NCI-H524 (cell line): ENCODE measurements at places on chromosomes 5 and 9.

DNA sequence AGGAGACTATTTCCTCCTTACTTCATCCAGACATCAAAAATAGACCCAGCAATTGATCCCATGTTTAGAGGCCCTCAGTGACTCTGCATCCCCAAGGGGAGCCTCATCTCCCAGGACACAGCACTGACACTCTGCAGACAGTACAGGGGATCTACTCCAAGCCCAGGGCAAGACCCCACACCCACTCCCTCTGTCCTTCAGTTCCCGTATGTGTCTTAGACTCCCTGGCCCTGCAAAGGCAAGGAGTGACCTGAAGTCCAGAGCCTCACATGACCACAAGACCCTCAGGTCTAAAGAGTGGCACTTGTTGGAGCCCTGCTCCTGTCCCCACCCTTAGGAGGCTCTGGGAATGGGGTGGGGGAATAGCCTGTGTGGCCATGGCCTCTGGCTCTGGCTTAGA lies 21.7 kb downstream of the IGIP start:
- no peak for DNase-seq

DNA sequence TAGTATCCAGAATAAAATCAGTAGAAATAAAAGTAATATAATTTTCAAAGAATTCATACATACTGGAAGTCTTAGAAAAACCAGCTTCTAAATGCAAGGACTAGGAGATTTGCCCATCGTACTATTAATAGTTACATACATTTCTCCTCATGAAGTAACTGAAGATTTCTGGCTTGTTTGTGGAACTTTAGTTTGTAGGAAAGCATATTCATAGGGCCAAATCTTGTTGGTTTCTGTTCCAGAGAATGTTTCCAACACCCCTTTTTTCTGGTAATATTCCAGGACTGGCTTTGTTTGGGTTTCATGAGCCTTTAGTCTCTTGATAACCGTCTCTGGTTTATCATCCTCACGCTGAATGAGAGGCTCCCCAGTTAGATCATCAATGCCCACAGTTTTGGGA lies 66.3 kb upstream of the TJP2 start:
- DNase-seq = no peak

DNA sequence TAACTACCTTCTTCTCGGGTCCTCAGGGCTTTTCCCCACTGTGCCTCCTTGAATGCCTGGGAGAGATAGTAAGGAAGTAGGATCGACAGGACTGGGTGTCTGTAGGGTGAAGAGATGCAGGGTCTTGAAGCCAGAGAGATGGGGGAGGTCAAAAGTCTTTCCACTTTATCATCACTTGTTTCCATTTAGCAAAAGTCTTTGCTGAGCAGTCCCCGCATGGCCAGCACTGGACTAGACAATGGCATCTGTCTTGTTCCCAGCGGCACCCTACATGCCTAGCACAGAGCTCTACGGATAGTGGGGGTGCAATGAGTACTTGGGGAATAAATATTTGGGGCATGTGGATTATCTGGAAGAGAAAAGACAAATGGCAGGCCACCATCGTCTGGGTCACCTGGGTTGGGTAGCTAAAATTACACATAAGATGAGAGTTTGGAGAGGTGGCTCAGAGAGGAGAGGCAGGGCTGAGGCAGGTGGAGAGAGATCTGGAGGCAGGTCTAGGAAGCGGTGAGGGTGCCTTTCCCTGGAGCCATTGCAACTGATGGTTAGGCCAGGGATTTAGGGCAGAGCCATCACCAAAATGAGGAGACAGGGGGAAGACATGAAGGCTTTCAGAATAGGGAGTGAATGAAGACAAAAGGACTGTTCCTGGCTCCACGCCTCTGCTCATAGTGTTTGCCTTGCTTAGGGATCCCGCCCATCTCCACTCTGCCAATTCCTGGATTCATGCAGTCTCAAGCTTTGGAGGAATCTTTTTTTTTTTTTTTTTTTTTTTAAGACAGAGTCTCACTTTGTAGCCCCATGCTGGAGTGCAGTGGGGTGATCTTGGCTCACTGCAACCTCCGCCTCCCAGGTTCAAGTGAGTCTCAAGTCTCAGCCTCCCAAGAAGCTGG lies 250.8 kb upstream of the KLF4 start:
- no peak for DNase-seq

GRCh38 chr5:107257885-107258520 lies 412.7 kb downstream of the EFNA5 start:
- DNase-seq = no peak

DNA sequence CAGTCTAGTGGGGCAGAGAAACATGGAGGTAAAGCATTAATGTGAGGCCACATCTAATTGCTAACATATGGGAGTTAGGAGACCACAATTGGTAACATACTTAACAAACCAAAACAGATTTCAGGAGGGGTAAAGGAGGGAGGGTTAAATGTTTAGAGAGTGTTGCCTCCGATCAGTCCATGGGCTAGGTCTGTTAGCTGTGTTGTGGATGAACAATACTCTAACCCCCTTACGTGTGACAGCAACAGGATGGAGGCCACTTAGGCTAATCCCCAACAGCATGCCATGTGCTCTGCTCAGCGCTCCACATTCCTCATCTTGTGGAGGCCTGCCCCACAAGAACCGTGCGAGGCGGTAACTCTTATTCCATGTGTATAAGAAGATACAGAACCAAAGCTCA lies 167.0 kb downstream of the CRB2 start:
- peak; percentile 82 for DNase-seq

- DNase-seq = no peak
Measured at GRCh38 chr9:133333566-133333965, 2.4 kb downstream of the SURF6 start.

GRCh38 chr5:137639645-137640044 lies 96.2 kb downstream of the KLHL3 start:
- DNase-seq = no peak

DNA sequence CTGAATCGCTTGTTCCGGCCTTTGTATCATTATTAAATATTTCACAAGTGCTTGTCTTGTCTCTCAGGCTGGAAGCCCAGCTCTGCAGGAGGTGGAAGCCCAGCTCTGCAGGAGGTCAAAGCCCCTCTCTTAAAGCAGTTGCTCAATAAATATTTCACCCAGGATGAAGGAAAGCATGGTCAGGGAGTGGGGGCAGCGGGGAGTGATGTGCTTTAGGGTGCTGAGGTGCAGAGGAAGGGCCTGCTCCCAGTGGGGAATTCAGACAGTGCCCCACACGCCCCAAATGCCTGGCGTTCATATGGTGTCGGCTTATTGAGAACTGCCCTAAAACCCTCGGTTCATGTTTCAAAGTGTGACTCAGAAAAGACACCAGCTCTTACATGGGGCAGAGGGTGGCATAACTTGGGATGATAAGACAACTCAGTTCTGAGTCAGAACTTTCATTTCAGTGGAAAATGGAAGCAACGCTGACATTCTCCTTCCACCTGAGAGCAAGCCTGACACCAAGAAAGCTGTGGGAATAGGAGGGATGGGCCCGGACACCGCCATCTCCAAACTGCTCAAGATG lies 114.3 kb upstream of the DAP start:
- no peak for DNase-seq

GRCh38 chr5:1883120-1883924 lies 597 bp upstream of the IRX4 start:
- DNase-seq = peak; percentile 53

DNA sequence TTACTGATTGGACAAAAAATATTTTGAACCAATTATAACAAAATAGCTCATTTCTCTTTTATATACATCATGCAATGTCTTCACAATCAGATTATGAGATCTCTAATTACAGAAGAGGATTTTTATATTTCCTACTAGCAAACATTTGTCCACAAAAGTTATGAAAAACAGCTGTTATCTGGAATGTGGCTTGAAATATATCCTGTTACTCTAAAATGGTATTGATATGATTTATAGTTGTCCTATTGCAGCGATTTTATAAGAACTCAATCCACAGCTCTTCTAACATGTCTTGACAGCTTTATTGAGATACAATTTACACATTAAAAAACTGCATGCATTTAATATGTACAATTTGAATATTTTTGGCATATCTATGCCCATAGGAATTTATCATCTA lies 779.9 kb upstream of the ACO1 start:
- DNase-seq = no peak

DNA sequence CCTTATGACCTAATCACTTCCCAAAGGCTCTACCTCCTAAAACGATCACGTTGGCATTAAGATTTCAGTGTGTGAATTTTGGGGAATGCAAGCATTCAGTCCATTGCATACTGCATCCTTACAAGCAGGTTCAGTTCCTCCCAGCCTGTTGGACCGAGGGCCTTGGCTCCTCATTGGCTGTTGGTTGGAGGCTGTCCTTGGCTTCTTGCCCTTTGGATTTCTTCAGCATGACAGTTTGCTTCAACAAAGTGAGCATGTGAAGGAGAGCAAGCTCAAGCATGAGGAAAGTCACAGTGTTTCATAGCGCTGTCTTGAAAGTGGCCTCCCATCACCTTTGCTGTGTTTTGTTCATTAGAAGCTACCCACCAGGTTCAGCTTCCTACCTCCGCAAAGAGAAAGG lies 109.5 kb downstream of the GADD45G start:
- no peak for DNase-seq

- no peak for DNase-seq
Measured at GRCh38 chr5:68222310-68222709, 6.8 kb downstream of the PIK3R1 start.

DNA sequence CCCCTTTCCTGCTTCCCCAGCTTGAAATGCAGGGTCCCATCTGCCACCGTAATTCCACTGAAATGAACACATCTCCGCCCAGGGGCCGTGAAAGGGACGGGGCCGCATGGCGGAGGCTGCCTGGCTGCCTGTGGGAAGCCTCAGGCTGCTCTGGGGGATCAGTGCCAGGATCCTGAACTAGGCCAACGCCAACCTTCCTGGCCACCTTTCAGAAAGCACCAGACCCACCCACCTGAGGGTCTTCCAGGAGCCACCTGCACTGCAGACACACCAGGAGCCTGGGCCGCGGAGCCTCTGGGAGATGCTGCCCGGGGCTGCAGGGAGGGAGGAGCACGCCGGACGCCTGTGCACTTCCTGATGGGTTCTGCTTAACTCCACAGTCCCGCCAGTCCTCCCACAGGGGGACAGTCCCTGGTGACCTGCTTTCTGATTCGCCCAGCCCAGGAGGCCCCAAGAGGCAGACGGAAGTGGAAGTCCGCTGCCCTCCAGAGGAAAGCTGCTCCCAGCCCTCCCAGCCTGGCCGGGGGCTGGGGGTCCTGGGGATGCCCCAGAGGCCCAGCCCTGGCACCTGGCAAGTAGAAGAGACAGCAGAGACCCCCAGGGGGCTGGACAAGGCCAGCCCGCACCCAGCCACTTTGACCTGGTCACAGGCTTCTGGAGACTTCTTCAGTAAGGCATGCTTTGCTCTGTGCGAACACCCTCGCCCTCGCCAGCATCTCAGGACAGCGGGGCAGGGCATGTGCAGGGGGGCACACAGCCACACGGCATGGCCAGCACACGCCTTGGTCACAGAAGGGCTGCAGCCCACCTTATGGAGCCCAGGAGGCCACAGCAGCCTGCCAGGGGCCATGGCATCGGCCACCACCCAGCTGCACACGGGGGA lies at the start of gene CARD9:
Gene CARD9 (minus strand): TSS at position 370 of the 883 bp plus-strand sequence. CDS start 1,591 bp downstream, outside the sequence.
- DNase-seq = peak; percentile 70

DNA sequence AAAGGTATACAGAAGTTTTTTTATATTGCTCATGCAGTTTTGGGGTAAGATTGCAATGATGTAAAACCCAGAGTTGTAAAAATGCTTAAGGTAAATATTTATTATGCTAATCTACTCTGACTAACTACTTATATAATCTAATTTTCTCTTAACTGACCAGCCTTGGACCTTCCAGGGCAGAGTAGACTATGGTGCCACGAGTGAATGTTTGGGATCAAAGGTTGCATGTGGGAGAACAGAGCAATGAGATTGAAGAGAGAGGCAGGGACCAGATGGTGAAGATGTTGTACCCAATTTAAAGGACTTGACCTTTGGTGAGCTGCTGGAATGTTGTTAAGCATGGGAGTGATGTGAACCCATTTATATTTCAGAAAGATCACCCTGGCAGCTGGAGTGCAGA lies 34.8 kb upstream of the PANK3 start:
- no peak for DNase-seq

DNA sequence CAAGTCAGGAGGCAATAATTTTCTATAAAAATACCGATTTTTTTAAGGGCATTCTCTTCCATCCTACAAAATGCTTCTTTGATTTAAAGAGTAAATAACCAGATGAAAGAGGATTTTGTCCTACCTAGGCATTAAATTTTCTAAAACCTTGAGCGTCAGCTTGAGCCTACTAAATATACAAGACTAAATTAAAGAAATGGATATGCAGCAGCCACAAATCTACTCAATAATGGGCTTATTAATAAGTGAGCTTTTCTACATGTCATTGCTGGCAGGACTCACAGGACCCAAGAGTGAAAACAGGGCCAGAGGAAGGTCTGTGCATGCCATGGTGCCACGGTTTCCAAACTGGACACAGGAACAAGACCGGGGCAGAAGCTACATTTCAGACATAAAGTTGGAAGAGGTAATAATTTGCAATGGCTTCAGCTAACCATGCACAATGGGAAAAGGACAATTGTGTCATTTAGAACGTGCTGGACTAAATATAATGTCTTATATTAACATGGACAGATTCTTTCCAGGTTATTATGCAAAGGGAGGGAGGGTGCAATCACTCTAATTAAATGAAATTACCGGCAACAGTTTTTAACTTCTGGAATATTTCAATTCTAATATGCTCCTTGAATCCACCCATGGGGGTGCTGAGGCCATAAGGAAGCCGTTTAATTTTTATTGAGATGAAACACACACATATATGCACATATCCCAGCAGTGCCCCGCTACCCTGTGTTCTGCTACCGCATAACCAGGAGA lies 5.2 kb downstream of the WHRN start:
- DNase-seq = no peak

- peak; percentile 33 for DNase-seq
Measured at GRCh38 chr5:170503990-170504596, at the start of gene KCNIP1. TSS of gene KCNIP1 (plus strand) at chr5:170504020.

DNA sequence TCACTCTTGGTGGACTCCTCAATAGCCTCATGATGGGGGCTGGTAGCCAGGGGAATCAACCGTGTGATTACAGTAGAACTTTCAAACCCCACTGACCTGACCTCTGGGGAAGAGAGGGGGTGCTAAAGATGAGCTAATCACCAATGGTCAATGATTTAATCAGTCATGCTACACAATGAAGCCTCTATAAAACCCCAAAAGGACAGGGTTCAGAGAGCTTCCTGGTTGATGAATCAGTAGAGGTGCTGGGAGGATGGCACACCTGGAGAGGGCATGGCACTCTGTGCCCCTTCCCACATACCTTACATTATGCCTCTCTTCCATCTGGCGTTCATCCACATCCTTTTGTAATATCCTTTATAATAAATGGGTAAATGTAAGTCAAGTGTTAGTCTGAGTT lies 8.9 kb upstream of the SH3TC2 start:
- no peak for DNase-seq

DNA sequence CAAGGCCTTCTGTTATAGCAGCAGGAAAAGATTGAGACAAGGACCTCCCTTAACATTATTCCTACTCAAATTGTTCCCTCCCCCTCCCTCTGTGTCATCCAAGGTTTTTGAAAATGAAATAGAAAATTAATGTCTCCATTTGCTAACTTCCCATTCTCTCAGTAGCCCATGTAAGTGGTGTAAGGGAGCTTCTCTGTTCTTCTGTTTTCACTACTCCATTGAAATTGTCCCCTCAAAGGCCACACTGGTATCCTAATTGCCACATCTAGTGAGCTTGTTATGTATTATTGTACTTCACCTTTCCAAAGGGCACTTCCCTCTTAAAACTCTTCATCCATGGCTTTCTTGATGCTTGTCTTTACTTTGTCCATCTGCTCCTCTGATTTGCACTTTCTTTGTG lies 131.2 kb upstream of the PIK3R1 start:
- no peak for DNase-seq

- peak; percentile 69 for DNase-seq
Measured at GRCh38 chr5:175444060-175444904, at the start of gene DRD1. TSS of gene DRD1 (minus strand) at chr5:175444182. CDS start at chr5:175443099, 1,083 bp downstream.
